Naive thymus-derived CD4-positive, alpha-beta T cell (primary cell): ENCODE measurements at places on chromosomes 4 and X.

GRCh38 chrX:24242649-24243175 is 71.2 kb downstream of the SUPT20HL2 start:
- H3K36me3 ChIP-seq: no peaks in the 10 kb centered on the region
- no peak for DNase-seq
- no peaks in the 10 kb centered on the region for H3K4me1 ChIP-seq
- H3K4me3 ChIP-seq: no peak overlapping the region
- H3K27ac ChIP-seq: no peak overlapping the region

- H3K27ac ChIP-seq: no peak overlapping the region
- no peaks in the 10 kb centered on the region for H3K36me3 ChIP-seq
- no peak for DNase-seq
- H3K4me3 ChIP-seq: no peak overlapping the region
- no peaks in the 10 kb centered on the region for H3K4me1 ChIP-seq
Measured at GRCh38 chr4:7193030-7193958, 956 bp downstream of the SORCS2 start.

DNA sequence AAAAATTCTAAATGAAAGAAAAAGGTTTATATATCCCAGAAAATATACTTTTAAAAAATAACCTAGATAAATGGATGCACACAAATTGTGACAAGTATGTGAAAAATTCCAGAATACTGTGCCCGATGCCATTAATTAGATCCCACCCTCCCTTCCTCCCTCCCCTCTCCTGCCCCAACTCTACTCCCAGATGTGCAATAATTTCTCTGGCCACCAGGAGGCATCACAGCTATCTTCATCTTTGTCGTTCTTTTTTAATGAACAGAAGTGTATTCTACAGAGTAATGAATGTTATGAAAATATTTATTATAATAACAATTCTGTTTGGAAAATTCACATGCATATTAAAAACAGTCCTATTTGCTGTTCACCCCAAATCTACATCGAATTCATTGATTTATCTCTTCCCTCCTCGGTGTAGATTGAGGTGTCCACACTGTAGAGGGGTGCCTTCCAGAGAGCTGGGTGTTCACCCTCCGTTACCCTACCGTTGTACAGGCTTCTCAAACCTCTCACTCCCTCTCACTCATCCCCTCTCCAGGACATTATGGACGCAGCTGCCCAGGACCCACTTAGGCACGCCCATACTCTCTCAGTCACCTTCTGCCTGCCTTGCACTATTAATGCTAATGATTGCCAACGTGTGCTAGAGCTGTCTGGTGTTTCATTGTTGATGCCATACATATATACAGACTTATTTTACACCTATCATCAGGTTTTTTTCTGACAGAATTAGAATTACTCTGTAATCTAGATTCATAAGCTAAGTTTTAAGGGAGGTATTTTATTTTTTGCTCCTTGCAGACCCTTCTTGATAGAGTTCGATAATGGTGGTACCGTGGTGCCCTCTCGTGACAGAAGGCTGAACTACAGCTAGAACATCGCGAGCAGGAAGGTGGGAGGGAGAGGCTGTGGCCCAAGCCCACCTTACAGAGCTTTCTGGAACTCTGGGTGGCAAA is 14.1 kb downstream of the RAB40AL start:
- H3K4me3 ChIP-seq: peak overlapping the region; percentile 68
- no peak overlapping the region for H3K27ac ChIP-seq
- DNase-seq: peak; percentile 47
- no peaks in the 10 kb centered on the region for H3K27me3 ChIP-seq

DNA sequence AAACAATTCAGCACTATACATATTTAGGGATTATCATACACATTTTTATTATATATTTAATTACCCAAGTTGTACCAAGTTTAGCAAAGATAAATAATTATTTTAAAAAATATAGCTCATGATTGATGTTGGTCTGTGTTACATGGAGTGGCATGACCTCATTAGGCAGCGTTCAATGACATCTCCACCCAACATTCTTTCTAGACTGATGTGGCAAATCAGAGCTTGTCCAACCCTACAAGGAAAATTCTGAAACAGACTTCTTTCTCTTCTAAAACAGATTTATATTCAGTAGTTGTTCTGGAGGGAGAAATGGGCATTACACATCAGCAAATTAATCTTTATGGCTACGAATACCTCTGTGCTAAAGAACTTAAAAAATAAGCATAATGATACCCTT is 189.7 kb downstream of the PDGFC start:
- no peak overlapping the region for H3K4me3 ChIP-seq
- no peaks in the 10 kb centered on the region for H3K4me1 ChIP-seq
- H3K27ac ChIP-seq: no peak overlapping the region
- H3K27me3 ChIP-seq: no peaks in the 10 kb centered on the region
- H3K36me3 ChIP-seq: no peaks in the 10 kb centered on the region
- DNase-seq: no peak
